ENCODE measurements at places on chromosomes 5 and 9.

- DNase-seq = no peak
Observed at GRCh38 chr5:143721925-143722324, 90.0 kb upstream of the HMHB1 start.

DNA sequence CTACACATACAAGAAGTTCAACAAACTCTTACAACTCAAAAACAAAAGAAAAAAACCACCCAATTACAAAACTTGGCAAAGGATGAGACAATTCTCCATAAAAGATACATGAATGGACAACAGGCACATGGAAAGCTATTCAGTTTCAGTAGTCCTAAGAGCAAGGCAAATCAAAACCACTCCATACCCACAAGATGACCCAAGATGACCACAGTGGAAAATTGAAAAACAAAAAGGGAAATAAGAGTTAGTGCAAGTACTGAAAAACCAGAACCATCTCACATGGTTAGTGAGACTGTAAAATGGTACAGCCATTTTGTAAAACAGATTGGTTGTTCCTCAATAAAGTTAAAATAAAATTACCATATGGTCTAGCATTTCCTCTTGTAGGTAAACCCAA is 287.1 kb upstream of the CDH9 start:
- no peak for DNase-seq

- no peak for DNase-seq
Observed at GRCh38 chr5:96196407-96196806, 234.8 kb upstream of the ELL2 start.

DNA sequence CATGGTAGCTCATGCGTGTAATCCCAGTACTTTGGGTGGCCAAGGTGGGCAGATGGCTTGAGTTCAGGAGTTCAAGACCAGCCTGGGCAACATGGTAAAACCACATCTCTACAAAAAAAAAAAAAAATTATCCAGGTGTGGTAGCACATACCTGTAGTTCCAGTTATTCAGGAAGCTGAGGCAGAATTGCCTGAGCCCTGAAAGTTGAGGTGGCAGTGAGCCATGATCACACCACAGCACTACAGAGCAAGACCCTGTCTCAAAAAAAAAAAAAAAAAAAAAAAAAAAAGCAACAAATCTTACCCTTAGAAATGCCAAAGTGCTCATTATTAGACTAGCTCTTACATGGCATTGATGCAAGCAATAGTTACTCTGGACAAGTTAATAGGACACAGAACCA is 724.9 kb downstream of the MAT2B start:
- no peak for DNase-seq

GRCh38 chr5:149215478-149216090 is 56.1 kb upstream of the AFAP1L1 start:
- no peak for DNase-seq

DNA sequence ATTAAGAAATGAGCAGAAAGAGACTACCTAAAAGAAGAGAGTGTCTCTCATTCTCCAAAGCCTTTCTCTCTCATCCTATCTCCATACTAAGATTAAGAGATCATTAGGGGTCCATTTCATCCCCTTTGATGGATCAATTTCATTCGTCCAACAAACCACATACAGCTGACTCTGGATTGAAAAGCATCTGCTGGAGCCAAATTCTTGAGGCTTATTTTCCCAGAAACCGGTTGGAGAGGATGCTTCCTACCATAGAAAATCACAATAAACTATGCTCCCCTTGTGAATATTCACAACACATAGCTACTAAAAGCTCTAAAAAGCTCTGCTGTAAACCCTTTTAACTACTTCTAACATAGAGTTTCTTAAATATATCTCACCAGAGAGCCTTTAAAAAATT is 755.0 kb upstream of the ZNF608 start:
- DNase-seq = no peak

DNA sequence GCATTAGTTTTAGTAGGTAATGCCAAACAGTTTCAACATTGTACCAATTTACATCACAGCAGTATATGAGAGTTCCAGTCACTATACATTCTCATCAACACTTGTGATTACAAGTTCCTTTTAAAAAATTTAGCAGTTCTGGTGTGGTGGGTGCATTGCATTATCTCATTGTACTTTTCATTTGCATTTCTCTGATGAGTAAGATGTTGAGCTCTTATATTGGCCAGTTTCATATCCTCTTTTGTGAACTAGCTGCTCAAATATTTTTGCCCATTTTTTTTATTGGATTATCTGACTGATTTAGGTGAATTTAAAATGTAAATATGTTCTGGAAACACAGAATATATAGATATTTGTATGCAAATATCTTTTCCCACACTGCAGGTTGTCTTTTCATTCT is 160.9 kb upstream of the NR3C1 start:
- DNase-seq = no peak

DNA sequence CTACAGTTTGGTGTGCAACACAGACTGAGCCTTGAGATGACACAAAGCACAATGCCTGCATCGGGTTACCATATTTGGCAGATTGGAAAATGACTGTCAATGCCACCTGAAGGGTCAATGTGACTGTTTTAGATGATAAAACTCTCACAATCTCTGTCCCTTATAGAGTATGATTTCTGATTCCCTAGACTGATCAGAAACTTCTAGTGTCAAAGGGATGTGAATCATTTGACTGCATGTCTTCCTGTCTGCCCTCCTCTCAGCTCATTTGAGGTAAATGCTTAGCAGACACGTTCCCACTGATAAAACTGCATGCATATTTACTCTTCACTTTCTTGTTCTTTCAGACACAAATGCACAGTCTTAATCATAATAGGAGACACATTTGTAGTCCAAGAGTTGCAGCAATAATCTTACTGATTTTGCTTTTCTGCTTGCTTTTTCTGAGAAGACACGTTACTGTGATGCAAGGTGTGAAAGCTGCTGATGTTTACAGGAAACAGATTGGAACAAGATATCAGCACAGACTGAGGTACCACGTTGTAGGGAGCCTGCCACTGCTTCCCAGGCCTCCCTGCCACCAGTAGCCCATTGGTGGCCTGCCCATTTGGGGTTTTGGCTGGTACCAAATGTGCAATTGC is 77.8 kb downstream of the GCNT4 start:
- no peak for DNase-seq

Measured in activated T-helper 1 cell treated with Interleukin-2 at 50 U/mL for 16 hours (primary cell).